ENCODE measurements at places on chromosomes 4 and X.

DNA sequence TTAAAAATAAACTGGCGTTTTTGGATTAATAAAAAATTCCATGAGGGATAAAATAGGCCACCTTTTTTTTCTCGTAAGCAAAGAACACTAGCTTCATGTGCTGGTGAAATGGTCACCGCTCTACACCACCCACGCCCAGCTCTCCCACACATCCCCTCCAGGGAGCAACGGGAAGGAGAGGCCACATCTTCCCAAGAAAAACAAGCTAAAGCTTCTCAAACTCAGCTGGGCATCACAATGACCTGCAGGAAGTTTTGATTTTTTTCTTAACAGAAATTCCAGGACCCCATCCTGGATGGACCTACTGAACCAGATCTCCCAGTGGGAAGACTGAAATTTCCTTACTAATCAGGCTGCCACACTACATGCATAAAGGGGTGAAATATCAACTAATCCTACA, 9.8 kb downstream of the TSPAN5 start:
- DNase-seq: no peak

DNA sequence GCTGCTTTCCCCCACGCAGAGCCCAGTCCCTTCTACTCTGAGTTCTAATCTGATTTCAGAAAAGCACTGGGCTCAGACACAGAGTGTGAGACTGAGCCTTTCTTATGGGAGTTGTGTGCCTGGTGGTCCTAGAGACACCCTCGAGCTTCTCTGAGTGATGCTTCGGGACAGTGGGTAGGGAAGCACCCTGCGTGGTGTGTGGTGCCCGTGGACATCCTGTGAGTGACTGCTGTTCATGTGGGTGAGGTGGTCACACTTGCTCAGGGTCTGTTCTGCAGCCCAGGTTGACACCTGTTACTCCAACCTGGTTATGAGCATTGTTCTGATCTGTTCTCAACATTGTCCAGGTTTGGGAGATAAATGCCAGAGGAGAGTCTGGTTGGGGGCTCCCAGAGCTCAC, 6.1 kb downstream of the GPR78 start:
- DNase-seq: no peak

- no peak for DNase-seq
These were observed 17.2 kb downstream of the GPR174 start for GRCh38 chrX:79161655-79162054.

DNA sequence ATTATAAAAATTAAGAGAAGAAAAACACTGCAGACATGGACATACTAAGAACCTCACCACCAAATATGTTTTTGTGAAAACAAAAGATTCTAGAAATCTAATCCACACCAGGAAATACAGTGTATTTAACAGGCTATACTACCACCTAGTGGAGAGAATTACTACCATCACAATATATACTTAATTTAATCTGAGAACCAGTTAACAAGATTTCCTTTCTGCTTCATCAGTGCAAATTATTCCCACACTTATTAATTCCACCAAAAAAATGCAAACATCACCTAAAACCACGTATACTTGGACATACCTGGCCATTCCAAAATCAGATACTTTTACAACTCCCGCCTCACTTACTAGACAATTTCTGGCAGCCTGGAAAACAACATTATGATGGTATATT, 7.0 kb upstream of the TXK start:
- DNase-seq: peak; percentile 13

DNA sequence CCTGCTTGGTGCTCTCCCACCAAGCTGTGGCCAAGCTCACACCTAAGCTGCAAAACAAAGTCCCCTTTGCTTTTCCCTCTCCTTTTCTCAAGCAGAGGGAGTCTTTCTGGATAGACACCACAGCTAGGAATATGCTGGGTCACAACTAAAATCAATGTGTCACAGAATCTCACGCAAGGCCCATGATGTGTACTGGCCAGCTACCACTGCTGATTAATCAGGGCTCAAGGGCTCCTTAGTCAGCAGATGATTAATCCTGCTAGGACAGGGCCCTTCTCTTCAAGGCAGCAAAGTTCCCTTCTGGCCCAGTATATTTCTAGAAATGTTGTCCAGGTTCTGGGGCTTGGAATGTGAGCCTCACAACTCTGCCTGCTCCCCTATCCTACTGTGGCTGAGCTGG, 32.0 kb upstream of the TENT5D start:
- no peak for DNase-seq

GRCh38 chr4:74202062-74202586, 44.2 kb downstream of the MTHFD2L start:
- DNase-seq: no peak

DNA sequence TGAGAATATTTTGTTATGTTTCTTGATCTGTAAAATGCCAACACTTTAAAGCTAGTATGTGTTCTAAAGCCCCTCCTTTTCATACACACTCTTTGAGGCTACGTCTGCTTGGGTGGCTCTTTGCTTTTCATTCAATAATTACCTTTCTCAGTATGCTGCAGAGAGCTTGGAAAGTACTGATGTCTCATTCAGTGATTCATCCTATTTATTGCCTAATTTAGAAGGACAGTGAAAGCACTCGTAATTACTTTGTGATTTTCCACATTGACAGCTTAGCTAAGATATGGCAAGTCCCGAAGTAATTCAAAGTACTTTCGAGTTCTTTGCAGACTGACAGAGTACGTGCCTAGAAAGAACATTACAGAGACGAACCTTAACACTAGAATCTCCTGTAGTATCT, 57.2 kb downstream of the BMP15 start:
- DNase-seq: no peak

DNA sequence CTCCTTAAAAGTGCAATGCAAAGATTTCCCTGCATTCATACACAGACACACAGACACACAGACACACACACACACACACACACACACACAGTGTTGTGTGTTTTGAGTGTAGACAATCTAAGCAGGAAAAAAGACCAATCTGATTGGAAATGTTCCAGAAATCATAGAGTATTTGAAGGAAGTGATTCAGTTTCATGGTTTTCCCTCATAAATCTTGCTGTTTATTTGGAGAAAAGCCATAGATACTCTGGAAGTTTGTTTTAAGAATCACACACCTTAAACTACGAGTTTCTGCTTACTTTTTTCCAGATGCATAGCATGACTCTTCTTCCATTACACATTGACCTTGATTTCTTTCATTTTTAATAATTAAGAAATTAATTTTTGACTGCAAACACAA, 298.5 kb upstream of the BMP3 start:
- DNase-seq: no peak

GRCh38 chrX:7146020-7146702, 1.4 kb upstream of the STS start:
- no peak for DNase-seq

- no peak for DNase-seq
These were observed 49.0 kb downstream of the SYTL5 start for GRCh38 chrX:38055170-38055847.

DNA sequence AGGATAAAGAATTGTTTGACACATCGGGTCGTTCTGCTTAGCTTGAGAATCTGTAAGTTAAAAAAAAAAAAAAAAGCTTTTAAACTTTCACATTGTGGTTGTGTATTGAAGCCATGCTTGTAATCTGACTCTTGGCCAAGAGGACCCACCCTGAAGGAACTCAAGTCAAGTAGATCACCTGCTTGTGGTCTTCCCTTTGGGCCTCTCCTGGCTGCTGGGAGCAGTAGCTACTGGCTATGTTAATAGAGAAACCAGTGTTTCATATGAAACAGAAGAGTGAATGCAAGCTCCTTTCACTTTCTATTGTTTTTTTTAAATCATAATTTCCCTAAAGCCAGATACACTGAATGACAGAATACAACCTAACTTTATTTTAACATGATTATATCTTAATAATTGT, 402.4 kb upstream of the NDST4 start:
- no peak for DNase-seq

DNA sequence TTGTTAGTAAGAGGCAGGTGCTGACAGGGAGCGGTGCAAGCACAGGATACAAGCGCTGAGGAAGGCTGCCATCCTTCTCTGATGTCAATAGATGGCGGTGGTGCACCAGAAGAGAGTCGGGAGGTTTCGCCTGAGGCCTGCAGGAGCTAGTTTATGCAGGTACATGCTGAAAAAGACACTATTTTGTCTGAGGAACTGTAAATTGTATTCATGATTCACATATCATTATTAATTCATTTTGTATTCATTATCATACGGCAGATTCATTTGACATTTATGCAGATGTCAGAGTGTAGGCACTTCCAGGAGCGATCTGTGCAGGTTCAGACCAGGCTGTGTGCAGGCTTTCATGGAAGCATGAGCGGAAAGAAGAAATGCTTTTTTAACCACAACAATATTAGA, 824.0 kb downstream of the STIM2 start:
- no peak for DNase-seq

GRCh38 chr4:108731006-108731405, 31.8 kb downstream of the ETNPPL start:
- no peak for DNase-seq

GRCh38 chr4:185730387-185730786, 81.6 kb downstream of the SORBS2 start:
- DNase-seq: no peak

GRCh38 chr4:113591982-113592381, 169.6 kb downstream of the CAMK2D start:
- DNase-seq: no peak

DNA sequence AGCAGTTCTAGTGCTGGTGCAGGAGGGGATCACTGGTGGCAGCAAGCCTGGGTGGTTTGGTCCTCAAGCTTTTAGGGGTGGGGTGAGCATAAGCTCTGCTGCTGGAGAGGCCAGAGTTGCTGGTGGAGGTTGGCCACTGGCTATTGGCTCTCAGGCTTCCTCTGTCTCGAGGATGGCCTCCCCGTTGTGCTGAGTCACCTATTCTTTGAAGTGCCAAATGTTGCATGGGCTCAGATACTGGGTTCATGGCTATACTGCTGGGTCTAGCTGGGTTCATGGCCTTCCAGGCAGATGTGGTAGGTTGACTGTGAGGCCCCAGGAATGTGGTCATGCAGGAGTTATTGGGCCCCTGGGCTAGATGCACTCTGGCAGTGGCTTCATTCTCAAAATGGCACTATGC, 466.3 kb downstream of the NAF1 start:
- DNase-seq: no peak

DNA sequence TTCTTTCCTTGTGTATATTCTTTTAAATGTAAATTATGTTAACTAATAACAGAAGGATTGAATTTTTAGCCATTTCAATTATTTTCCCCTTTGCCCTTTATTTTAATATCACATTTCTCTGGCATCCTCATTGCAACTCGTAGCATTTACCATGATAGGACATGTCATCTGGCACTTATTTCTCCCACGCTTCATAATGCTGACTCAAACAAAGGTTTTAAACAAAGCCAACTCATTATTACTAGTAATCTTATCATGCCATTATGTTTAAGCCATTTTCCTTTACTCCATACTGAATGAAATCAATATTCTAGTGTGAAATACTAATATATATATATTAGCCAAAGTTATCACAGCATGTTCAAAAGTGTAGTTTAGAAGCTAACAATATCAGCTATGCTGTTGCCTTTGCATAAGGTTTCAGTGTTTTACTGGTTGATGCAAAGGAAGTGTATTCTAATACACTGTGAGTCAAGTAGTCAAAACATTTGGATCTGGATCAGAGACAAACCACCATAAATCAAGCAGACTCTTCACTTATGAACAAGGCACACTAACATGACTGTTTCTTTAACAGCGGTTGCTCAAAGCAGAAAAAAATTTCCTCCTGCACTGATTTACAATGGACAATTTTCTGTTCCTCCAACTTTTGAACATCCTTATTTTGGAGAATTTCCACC, 281.6 kb downstream of the SLC7A11 start:
- no peak for DNase-seq

GRCh38 chr4:123446865-123447474, 50.4 kb downstream of the SPRY1 start:
- no peak for DNase-seq

- DNase-seq: no peak
These were observed 21.6 kb downstream of the CENPU start for GRCh38 chr4:184712322-184712721.

DNA sequence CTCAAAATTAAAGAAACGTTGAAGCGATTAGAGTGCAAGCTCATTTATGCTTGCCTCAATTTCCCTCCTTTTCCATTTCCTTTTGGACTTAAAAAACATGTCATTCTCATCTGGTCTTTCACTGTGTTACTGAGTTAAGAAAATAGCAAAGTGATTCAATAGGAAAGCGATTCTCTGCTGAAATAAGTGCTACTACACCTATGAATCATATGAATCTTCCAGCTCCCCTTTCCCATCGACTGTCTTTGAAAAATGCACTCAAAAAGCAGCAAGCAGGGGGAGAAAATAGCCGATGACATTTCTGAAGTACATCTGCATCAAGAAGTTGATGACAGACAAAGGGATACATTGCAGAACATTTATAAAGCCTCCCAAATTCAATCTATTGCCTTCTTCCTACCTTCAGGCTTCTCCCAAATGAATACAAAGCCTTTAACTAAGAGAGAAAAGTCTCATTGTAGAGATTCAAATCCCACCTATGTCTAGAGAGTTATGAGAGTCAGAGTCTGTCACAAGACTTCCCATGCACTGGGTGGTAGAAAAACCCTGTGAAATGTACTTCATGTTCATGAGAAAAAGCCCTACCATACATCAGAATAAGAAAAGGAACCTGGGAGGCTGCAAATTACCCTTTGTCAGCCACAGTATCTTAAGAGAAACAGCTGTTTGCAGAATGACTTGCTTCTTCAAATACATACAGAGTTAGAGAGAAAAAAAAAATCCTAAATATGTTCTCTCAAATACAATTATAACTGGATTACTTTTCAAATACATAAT, 78.9 kb downstream of the MBNL3 start:
- DNase-seq: no peak

DNA sequence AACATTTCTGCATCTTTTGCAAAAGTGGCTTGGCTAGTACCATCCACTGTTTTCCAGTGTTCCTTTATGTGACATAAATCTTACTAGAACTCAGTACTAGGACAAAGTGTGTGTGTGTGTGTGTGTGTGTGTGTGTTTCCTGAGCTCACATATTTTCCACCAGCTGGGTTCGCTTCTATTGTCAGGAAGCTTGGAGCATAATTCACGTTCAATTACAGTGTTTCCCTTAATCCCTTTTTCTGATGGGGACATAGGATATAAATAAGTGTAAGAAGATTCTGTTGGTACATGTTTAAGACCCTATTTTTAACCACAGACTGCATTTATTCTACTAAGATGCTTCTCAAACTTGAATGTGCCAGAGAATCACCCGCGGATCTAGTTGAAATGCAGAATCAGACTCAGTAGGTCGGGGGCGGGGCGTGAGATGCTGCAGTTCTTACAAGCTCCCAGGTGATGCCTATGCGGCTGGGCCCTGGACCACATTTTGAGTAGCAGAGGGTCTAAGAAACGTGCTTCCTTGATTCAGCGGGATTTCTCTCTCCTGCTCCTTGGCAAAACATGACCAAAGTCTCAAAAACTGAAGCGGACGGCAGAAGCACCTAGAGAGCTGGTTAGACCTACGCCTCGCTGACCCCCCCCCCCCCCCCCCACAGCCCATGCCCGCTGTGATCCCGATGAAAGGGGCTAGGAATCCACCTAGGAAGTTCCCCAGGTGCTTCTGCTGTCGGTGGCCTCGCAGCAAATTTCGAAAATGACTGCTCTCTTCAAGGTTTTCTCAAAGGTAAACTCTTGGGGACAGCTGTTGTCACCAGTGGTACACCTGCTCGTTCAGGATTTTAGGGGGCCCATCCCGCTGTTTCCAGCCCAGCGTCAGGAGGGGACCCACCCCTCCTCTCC, 797 bp downstream of the CD99L2 start:
- DNase-seq: no peak

Measured in DMS 273 treated with DMSO at 0.1 percent for 48 hours (cell line).